ENCODE measurements at places on chromosomes 4 and X. TPM values are rescaled to one million over a fixed set of nuclear protein-coding genes. Genes with fewer than 3 reads are reported as not detected.

DNA sequence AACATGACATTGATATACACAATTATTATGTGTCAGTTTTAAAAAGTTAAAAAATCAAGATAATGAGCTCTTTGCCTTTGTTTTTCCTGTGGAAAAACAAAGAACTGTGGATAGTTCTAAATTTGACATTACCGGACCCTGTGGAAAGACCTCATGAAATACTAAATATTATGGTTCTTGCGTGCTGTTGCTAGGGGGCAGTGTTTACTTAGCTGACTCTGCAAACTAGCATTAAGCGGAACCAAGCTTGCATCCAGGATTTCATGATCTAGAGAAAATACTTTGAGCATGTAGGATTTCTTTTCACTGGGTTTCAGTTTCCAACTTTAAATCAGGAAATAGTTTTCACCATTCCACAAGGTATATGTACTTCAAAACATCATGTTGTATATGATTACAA, 33.6 kb downstream of the CLCN4 start:
- DNase-seq = peak; percentile 42

- no peak for DNase-seq
Measured at GRCh38 chr4:41575207-41575606, 37.2 kb downstream of the LIMCH1 start.

- DNase-seq = no peak
Measured at GRCh38 chr4:26028133-26028792, 114.2 kb downstream of the SMIM20 start.

GRCh38 chrX:137195991-137196390, 162.2 kb upstream of the GPR101 start:
- DNase-seq = no peak

DNA sequence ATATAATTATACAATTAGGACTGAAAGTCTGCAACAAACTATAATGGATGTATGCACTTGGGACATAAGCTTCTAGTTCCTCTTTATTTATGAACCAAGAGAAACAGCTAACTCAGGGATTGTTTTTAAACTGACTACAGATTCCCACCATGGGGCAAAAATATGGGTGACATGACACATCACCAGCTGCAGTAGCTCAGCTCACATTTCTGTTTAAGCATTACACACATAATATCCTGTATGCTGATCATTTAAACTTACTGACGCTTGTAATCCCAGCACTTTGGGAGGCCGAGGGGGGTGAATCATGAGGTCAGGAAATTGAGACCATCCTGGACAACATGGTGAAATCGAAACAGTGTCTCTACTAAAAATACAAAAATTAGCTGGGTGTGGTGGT, 11.5 kb downstream of the FGB start:
- no peak for DNase-seq

- DNase-seq = no peak
Measured at GRCh38 chr4:154344686-154345085, 146.9 kb downstream of the DCHS2 start.

DNA sequence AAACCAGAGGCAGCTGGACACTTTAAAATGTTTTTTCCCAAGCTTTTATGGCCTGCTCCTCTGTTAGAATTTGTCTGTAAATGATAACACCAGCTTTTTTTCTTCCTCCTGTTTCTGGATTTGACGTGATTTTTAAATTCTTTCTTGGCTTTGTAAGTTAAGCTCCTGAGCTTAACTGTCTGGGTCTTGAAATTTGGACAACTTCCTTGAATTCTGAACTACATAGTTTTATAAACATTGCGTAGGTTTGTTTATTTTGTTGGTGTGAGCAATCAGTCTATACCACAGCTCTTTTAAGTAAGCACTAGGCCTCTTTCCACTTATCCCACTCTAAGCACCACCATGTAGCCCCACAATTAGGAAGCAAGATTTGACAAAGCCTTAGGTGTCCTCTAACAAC, 144.4 kb upstream of the GUCY1A1 start:
- no peak for DNase-seq

DNA sequence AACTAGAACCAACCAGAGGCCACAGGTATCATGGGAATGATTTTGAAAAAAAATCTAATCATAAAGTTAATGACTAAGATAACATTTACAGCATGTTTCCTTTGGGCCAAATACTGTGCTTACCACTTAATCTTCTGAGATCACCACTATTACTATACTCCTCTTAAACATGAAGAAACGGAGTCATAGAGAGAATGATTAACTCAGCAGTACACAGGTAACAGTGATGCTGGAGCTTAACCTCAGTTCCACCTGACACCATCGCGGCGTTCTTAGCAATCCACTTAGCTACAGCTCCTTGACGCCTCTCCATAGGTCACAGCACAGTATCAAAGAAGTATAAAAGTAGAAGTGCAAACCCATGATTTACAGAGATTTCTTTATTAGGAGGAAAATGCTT, 592.6 kb upstream of the SLIT2 start:
- DNase-seq = no peak

- DNase-seq = no peak
Measured at GRCh38 chrX:68983004-68983857, 154.4 kb downstream of the EFNB1 start.

GRCh38 chr4:125313497-125313896, 1.3 kb upstream of the FAT4 start:
- peak; percentile 96 for DNase-seq

DNA sequence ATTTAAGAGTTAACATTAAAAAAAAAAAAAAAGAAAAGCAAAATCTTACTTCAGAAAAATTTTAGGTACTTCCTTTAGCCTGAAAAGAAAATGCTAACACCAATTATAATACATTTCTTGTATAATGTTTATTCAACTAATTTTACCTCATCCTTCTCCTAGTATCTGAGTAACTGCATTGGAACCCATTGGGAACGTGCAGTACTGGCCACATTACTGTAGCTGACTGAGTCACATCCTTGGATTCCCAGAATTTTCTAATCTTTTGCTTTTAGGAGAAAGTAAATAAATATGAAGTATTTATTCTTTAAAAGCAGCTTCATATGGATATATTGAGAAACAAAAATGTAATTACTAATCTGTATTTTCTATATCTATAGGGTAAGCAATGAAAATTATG, 82.6 kb upstream of the SLITRK2 start:
- no peak for DNase-seq

GRCh38 chrX:118614150-118614549, 113.3 kb upstream of the IL13RA1 start:
- no peak for DNase-seq

DNA sequence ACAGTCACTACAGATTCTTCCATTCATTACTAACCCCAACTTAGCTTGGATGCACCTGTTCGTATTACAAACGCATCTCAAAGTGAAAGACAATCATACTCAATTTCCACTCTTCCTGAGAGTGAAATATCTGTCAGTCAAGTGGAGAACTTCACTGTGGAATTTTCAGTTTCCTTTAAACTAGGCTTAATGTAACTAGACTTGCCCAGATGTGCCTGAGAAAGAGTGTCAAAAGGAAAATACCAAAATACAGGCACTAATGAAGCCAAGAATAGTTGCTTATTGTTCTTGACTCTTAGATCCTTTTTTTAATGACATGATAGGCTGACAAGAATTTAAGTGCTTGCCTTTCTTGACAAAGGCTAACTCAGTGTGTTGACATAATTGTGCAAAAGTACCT, 72.4 kb upstream of the NR3C2 start:
- DNase-seq = no peak

DNA sequence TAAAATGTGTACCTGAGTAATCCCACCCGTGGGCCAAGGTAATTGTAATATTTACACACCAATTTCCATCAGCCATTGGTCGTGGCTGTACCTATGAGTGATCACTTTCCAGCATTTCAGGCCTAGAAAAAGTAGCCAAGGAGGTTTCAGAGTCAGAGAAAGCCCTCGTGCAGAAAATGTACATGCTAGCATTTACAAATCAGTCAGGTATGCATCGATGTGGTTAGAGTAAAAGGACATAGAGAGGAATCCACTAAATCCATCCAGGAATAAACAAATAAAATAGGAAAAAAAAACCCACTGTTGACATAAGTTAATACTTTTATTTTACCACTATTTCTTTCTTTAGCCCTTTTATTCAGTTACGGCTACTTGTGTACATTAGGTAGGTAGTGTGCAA, 256.8 kb downstream of the TRIML1 start:
- no peak for DNase-seq

GRCh38 chr4:24952667-24953066, 39.8 kb upstream of the CCDC149 start:
- DNase-seq = no peak

DNA sequence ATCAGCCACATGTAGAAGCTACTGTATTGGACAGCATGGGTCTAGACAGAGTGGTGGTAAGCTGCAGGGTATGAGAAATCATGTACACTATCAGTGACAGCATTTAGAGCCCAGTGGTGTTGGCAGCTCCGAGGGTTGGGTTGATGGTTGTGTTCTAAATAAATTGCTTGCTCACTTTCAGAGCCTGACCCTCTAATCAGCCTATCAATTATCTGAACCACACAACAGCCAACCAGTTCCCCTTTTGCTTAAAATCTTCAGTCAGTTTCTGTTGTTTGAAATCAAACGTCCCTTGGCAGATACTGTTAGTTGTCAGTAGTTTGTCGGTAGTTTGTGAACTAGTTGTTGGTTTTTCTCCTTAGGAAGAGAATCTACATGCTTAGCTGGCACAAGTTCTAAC, 99.8 kb upstream of the RAI2 start:
- DNase-seq = no peak

DNA sequence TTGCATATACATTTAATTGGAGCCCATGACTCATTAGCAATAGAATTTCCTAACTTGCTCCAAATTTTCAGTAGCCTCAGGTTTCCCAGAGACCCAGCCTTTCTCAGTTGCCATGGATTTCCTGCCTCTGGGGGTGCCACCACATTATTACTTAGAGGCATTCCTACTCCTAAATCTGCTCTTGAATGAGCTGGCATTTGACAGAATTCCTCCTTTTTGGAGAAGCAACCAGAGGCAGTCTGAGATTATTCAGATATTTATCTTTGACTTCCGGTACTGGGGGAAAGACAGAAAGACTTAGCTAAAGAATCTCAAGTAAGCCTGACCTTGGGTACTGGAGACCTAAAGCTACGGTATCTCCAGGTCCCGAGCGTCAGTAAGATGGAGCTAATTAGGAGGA, 76.3 kb downstream of the DCHS2 start:
- no peak for DNase-seq

- peak; percentile 46 for DNase-seq
Measured at GRCh38 chr4:56871371-56871866, 36.3 kb upstream of the REST start.

Gene EVC
- total RNA-seq = 20.8 TPM

Gene CXCL6
- total RNA-seq = 2.9 TPM

Gene ASB9
- 1.9 TPM for total RNA-seq

Gene LRIT3
- 0.30 TPM for total RNA-seq

Gene CLTRN
- total RNA-seq = 0.59 TPM

Gene GC
- total RNA-seq = not detected

Gene KIAA1210
- total RNA-seq = 2.1 TPM

Gene SUV39H1
- 4.8 TPM for total RNA-seq
